Activated CD4-positive, alpha-beta T cell treated with anti-CD3 and anti-CD28 coated beads for 24 hours (primary cell): ENCODE measurements at places on chromosomes 12 and 14.

GRCh38 chr14:91140672-91141071 is 26.8 kb downstream of the DGLUCY start:
- DNase-seq = no peak

DNA sequence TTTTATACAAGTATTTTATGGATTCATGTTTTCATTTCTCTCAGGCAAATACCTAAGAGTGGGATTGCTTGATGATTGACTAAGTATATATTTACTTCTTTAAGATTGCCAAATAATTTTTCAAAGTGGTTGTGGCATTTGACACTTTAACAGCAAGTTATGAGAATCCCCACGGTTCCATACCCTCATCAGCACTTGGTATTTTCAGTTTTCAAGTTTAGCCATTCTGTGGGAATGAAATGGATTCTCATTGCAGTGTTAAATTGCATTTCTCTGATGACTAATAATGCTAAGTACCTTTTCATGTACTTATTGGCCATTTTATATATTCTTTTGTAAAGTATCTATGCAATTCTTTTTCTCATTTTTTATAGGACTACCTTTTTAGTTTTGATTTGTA is 301.5 kb upstream of the DIO3 start:
- no peak for DNase-seq

GRCh38 chr14:89493877-89494634 is 77.0 kb upstream of the FOXN3 start:
- no peak for DNase-seq

- DNase-seq = no peak
Observed at GRCh38 chr12:78540606-78541336, 323.8 kb upstream of the SYT1 start.

DNA sequence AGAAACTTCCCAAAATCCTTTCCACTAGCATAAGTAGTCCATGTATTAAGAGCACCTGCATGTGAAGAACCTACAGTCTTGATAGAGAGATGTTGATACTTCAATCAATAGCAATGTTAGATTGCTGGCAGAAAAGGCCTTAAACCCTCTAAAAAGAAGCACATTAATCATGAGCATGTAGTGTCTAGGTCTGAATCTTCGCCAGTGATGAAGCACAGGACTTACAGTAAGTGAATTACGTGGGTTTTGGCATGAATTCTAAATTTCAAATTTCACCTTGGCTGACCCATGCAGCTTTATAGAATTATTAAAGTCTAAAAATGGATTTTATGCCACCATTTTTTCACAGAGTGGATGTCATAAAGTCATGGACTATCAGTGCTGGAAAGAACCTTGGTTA is 791.6 kb upstream of the NOVA1 start:
- DNase-seq = no peak
